ENCODE measurements at places on chromosomes 12 and 14.

DNA sequence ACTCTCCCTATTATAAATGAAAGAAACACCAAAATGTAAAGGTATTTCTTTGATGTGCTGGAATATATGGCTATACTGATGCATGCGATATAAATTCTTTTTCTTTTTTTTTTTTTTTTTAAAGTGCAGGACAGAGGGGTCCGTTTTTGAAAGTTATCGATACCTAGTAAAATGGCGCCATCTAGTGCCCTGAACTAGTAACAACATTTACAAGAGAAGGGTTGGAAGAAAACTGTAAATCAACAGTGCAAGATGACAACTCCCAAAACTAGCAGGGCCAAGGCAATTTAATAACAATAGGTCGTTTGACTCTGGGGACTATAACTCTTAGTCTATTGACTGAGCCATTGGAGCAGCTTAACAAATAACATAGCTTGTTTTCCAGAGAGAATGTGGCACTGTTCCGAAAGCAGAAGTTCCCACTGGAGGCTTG, 137.7 kb downstream of the SPTSSA start:
- no peak for DNase-seq

- DNase-seq, result no peak
Measured at GRCh38 chr12:103313894-103314293, 181.9 kb downstream of the C12orf42 start.

- no peak for DNase-seq
Measured at GRCh38 chr14:64610049-64610746, 60.4 kb downstream of the PPP1R36 start.

DNA sequence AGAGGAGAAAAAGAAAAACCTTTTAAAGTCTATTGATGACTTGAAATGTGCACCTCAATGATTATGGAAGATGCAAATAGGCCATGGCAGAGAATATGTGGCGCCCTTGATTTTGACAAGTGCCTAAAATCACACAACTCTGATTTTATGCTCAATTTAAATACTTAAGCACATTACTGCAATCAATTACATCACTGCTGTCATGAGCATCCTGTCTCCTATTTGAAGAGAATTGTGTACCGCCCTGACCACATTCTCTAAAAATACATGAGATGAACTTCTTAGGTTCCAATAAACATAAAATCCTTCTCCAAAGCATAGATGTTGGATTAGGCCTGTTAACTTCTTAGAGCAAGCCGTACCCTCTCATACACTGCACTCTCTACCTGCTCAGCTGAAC, 1.6 kb downstream of the TXNDC16 start:
- no peak for DNase-seq

DNA sequence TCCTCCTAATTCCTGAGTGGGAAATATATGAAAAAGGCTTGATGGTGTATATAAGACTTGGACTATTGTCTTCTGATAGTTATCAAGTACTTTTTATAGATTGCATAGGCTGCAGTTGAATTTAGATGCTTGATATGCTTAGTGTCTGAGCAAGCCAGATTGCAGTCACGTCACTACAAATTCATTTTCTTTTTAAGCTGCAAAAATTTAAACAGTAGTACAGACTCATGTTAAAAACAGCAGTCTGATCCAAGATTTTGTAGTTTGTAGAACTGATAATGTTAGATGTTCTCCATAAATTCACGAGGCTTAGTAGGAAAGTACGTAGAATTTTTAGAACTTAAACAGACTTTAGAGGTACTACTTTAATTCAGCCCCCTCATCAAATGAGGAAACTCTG, 126.4 kb downstream of the GPR135 start:
- no peak for DNase-seq

DNA sequence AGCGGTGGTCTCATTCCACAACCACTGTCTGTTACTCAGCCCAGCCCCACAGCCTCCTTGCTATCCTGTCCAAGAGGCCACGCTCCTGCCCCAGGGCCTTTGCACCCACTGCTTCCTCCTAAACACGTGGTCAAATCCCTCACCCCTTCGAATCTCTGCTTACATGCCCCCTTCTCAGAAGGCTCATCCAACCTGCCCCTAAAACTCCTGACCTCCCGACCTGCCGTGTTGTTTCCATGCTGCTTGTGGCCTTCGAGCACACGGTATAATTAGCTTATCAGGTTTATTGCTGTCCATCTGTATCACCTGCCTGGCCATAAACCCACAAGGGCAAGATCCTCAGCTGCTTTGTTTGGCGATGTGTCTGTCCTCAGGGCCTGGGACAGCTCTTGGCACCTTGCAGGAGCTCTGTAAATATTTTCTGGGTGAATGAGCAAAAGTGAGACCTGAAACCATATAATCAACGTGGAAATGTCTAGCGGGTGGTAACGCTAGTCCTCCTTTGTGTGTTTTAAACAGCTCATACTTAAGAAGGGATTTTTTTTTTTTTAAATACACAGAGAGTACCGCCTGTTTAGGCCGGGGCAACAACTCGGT, 36.0 kb downstream of the SCARB1 start:
- DNase-seq, result no peak

DNA sequence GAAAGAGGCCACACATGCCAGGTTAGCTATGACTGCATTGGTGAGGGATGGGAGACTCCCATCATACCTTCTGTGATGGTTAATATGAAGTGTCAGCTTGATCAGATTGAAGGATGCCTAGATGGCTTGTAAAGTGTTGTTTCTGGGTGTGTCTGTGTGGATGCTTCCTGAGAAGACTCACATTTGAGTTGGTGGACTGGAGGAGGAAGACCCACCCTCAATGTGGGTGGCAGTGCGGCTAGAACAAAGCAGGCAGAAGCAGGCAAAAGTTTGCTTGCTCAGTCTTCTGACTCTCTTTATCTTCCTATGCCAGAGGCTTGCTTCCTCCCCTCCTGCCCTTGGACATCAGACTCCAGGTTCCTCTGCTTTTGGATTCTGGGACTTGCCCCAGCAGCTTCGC, 88.2 kb downstream of the SSPN start:
- no peak for DNase-seq

DNA sequence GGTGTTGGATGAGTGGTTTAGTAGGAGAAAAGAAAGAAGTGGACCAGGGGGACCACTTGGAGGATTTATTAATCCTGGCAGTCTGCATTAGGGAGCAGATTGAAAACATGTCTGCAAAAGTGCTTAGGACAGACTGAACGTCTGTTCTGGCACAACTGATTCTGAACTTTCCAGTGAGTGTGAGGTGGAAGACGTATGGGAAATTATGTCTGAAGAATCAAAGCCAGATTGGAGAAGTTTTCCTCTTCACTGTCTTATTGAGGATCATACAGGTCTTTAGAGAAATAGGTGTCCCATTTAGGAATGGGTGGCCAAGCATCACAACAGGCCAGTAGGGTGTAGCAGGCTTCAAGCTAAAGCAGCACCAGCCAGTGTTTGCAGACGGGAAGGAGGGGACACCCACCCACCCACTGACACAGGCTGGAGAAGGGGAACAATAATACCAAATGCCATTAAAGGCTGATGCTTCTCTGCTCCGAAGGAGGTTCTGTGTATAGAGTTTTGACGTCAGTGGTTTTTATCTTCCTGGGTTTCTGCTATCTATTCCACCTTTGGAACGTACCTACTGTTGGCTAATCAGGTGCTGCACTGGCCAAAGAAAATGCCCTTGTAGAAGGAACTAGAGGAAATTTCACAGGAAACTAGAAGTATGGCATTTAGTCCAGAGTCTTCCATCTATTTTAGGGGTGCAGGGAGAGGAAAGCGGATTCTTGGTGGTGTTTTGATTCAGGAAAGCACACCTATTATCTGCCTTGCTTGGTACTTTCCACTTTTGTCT, 1.8 kb downstream of the SRRM4 start:
- DNase-seq, result no peak

- DNase-seq, result no peak
Measured at GRCh38 chr12:123520567-123521474, 12.7 kb downstream of the RILPL1 start.

GRCh38 chr12:131458931-131459772, 251.7 kb upstream of the SFSWAP start:
- no peak for DNase-seq

DNA sequence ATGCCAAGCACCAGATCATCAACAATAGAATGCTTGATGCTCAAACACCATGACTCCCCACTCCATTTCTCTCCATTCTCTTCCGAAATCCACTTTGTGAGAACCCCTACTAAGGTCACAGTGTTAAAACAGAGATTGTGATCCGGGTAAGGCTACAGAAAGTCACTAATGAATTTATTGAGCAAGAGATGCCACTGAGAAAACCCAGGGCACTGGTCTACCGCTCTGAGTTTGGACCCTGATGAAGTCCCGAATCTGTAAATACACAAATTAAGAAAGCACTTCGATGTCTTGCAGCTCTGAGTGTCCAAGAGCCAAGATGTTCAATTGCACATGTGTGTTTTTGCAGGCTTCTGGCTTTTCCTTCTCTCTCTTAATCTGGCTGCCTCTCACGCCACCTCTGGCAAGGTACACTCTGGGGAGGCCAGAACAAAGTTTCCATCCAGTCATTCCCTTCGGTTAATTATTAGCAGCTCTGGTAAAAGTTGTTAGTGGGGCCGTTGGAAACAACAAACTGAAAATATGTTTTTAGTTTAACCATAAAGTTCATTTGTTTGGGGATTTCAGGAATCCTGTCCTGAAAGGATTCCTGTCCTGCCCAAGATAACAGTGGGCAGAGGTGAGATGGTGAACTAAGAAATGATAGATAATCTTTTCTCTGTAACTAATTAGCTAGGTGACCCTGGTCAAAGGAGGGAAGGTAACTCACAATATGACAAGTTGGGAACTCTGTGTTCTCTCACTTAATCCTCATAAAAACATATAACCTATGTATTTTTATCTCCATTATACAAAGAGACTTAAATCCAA, 75.4 kb downstream of the BTG1 start:
- DNase-seq, result no peak

GRCh38 chr12:22635812-22636211, 10.8 kb downstream of the ETNK1 start:
- DNase-seq, result no peak

DNA sequence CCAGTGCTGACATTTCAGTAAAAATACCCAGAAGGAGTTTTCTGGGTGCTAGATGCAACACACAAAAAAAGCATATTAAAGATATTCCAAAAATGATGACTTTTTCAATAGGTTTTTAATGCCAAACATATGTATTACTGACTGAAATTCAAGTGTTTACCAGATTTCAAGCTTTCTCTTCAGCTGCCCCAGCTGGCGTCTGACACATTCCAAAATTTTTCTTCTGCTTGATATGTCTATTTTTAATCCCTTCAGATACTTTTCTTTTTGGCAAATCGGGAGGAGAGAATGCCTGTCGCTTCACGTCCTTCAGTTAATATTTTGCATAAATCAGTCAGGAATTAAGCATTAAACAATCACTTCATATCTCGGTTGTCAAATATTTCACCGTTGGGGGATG, 7.1 kb upstream of the CCDC60 start:
- DNase-seq, result no peak

DNA sequence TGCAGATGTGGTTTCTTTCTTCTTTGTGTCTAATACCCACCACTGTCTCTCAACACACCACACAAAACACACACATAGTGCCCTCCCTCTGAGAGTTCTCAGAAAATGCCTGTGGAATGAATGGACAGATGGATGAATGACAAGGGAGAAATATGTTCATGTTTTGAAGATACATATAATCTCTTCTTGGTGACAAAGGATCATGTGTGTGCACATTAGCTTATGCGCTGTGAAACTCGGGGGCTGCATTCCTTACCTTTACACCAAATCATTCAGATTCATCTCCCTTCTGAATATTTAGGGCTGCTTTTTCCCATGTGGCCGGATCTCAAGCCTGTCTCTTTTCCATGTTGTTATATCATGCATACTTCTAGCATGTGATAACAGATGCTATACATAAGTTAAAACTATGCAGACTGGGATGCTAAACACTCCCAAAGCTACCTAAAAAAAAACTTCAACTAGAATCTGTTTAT, 111.4 kb downstream of the EPS8 start:
- no peak for DNase-seq

- DNase-seq, result no peak
Measured at GRCh38 chr14:53613404-53614253, 343.0 kb downstream of the BMP4 start.

DNA sequence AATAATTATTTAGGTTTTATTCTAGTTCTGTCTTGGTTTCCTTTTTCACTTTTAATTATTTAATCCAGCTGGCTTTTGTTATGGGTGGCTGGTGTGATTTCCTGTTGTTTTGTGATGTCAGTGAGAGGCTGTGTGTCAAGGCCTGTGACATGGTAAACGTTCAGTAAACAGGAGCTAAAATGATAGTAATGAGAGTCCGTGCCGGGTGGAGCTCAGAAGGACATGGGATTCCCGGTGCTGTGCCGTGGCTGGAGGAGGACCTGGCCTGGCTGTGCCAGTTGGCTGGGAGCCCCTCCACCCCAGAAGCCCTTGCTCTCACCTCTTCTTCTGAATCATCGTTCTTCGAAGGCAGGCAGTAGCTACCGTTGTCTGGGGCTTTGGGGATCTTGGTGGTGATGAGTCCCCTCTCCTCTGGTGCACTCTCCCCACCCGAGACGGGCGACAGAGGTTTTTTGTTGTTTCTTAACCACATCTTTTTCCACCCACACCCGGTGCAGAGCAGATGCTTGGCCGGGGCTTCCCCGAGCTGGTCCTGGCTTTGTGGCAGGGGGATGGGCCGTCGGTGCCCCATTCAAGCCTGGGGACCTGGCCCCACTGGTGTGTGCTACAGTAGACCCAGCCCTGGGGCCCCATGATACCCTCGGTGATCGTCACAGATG, 29.1 kb downstream of the SH2B3 start:
- peak; percentile 93 for DNase-seq

DNA sequence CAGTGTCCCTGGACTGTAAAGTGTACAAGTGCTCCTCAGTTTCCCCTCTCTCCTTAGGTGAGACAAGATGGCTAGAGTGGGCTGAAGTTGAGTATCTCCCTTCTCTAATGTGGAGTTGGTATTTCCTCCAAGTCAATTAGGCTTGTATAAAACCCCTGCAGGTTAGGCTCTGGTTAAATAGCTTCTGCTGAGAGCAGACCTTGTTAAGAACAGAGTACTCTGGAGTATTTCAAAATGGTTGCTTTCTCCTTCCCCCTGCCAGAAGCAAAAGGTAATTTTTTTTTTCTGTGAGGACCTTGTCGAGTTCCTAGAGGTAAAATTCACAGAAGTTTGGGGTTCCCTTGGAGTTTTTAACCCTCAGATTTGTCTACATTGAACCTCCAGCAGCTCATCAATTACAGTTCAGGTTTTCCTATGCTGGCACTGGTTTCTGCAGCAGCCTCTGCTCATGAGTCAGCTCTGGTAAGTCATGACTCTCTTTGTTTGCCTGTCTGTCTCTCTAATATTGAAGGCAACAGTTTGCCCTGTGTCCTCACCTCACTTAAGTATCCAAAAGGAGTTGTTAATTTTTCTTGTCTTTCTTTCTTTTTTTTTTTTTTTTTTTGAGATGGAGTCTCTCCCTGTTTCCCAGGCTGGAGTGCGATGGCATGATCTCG, 27.8 kb upstream of the GLIPR1 start:
- no peak for DNase-seq

- no peak for DNase-seq
Measured at GRCh38 chr12:9797722-9798619, 29.3 kb upstream of the KLRF1 start.

DNA sequence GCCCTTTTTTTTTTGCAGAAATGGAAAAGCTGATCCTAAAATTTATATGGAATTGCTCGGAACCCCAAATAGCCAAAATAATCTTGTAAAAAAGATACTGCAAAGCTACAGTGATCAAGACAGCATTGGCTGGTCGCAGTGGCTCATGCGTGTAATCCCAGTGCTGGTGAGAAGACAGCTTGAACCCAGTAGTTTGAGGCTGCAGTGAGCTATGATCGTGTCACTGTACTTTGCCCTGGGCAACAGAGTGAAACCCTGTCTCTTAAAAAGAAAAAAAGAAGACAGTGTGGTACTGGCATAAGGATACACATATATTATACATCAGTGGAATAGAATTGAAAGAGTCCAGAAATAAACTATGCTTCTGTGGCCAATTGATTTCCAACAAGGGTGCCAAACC, 5.4 kb downstream of the ITGB7 start:
- no peak for DNase-seq

Data from esophagus muscularis mucosa (tissue), 4 donors.